MCF 10A (cell line): ENCODE measurements at places on chromosomes 11 and 22. TPM values are rescaled to one million over a fixed set of nuclear protein-coding genes. Genes with fewer than 3 reads are reported as not detected.

Gene GRK3
- 6.5 and 7.9 TPM in 2 replicates for total RNA-seq

Gene CNTF
- total RNA-seq, result 2.4 and 2.9 TPM in 2 replicates

Gene RBM14
- total RNA-seq, result 78.1 and 88.3 TPM in 2 replicates

Gene CTSW
- total RNA-seq, result not detected in 2 replicates

Gene SHANK3
- total RNA-seq, result 1.2 and 1.9 TPM in 2 replicates

Gene SCGB1D1
- total RNA-seq, result not detected in 2 replicates

Gene LGALS12
- total RNA-seq, result not detected in 2 replicates

Gene MSANTD4
- 31.2 and 36.0 TPM in 2 replicates for total RNA-seq

Gene POU2AF2
- not detected in 2 replicates for total RNA-seq

Gene APOA4
- total RNA-seq, result not detected in 2 replicates

Gene CDC42BPG
- total RNA-seq, result 3.0 and 3.7 TPM in 2 replicates

Gene KIRREL3
- not detected in 2 replicates for total RNA-seq

Gene MYEOV
- 0.49 TPM in 1 of 2 replicates, not detected in the other for total RNA-seq

Gene KDM4E
- total RNA-seq, result not detected in 2 replicates

Gene SLC22A9
- not detected in 2 replicates for total RNA-seq

Gene TECTA
- 0.27 and 0.30 TPM in 2 replicates for total RNA-seq

Gene ZP1
- total RNA-seq, result not detected in 2 replicates

Gene CCDC81
- 0.47 and 1.7 TPM in 2 replicates for total RNA-seq

Gene ST13
- total RNA-seq, result 191 and 231 TPM in 2 replicates

Gene CCDC116
- 0.21 TPM in 1 of 2 replicates, not detected in the other for total RNA-seq

Gene CASP1
- total RNA-seq, result 27.2 and 34.4 TPM in 2 replicates

Gene PRR33
- not detected in 2 replicates for total RNA-seq

Gene KRTAP5-1
- total RNA-seq, result not detected in 2 replicates

Gene GAL3ST1
- not detected in 2 replicates for total RNA-seq

Gene CRYBB3
- 0.61 and 0.76 TPM in 2 replicates for total RNA-seq

Gene ADAMTS15
- total RNA-seq, result 0.54 and 0.70 TPM in 2 replicates

Gene YPEL4
- total RNA-seq, result 0.16 TPM in 1 of 2 replicates, not detected in the other

Gene PARVA
- total RNA-seq, result 26.5 and 36.7 TPM in 2 replicates

Gene CLNS1A
- total RNA-seq, result 110 and 135 TPM in 2 replicates

Gene ATP5MG
- total RNA-seq, result 197 and 210 TPM in 2 replicates

Gene CCDC90B
- total RNA-seq, result 69.1 and 72.9 TPM in 2 replicates

Gene TMEM132A
- 20.5 and 22.5 TPM in 2 replicates for total RNA-seq

Gene RASGRP2
- not detected in 2 replicates for total RNA-seq

Gene OR51E2
- total RNA-seq, result not detected in 2 replicates

Gene CYTH4
- 0.22 TPM in 1 of 2 replicates, not detected in the other for total RNA-seq

Gene CDC45
- 7.5 and 18.6 TPM in 2 replicates for total RNA-seq

Gene GSTT2B
- total RNA-seq, result 15.6 and 22.7 TPM in 2 replicates

Gene CALCA
- not detected in 2 replicates for total RNA-seq

Gene THRSP
- total RNA-seq, result not detected in 2 replicates

Gene LDHAL6A
- not detected in 2 replicates for total RNA-seq

Gene GNG3
- not detected in 2 replicates for total RNA-seq

Gene UBQLNL
- not detected in 2 replicates for total RNA-seq

Gene FGF19
- not detected in 2 replicates for total RNA-seq

Gene MPEG1
- not detected in 2 replicates for total RNA-seq

Gene MPPED2
- total RNA-seq, result not detected in 2 replicates

Gene SPI1
- not detected in 2 replicates for total RNA-seq

Gene EMID1
- total RNA-seq, result not detected in 2 replicates

Gene MGAT3
- not detected in 2 replicates for total RNA-seq

Gene TIGD3
- 0.14 TPM in 1 of 2 replicates, not detected in the other for total RNA-seq

Gene ZNF70
- total RNA-seq, result 3.3 and 4.5 TPM in 2 replicates

Gene PAX6
- total RNA-seq, result not detected in 2 replicates

Gene FOLR3
- 2.0 and 2.6 TPM in 2 replicates for total RNA-seq

Gene OR5P2
- total RNA-seq, result not detected in 2 replicates

Gene PHETA2
- total RNA-seq, result 0.27 TPM in 1 of 2 replicates, not detected in the other

Gene POLR3H
- total RNA-seq, result 26.3 and 35.5 TPM in 2 replicates

Gene BTG4
- total RNA-seq, result not detected in 2 replicates

Gene SLC22A25
- total RNA-seq, result not detected in 2 replicates

Gene C22orf31
- not detected in 2 replicates for total RNA-seq

Gene FUT4
- total RNA-seq, result 0.23 and 0.32 TPM in 2 replicates
